ENCODE measurements at places on chromosomes 2 and 18.

DNA sequence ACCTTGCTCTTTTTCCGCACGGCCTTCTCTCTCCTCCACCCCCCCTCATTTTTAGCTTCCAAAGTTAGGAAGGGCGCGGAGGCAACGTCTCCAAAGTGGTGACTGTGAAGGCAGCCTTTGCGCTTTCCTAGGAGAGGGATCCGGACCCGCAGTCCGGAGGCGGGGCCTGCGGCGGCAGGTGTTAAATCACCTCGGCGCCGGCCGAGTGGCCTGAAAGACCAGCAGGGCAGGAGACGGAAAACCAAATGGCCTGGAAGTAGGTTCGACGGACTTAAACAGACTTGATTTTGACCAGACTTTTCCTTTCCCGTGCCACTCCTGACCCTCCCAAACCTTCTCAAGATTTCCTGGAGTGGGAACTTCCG is 615 bp downstream of the GORASP2 start:
- DNase-seq, result no peak

DNA sequence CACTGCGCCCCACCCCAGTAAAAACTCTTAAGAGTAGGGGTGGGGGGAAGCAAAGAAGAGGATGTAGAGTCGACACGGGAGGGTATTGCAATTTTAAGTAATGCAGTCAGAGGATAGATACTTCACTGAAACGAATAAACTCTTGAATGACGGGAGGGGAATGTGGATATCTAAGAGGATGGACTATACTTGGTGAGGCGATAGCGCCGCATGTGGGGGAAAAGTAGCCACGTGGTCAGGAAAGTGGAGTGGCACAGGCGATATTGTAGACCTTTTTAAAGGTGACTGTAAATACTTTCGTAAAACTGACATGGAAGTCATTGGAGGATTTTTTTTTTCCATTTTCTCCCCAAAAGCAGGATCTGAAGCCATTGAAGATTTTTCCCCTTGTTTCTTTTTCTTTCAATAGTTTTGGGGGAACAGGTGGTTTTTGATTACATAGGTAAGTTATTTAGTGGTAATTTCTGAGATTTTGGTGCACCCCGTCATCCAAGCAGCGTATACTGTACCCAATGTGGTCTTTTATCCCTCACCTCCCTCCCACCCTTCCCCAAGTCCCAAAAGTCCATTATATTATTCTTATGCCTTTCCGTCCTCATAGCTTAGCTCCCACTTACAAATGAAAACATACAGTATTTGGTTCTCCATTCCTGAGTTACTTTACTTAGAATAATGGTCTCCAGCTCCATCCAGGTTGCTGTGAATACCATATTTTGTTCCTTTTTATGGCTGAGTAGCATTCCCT is 13.8 kb downstream of the CLK1 start:
- no peak for DNase-seq

DNA sequence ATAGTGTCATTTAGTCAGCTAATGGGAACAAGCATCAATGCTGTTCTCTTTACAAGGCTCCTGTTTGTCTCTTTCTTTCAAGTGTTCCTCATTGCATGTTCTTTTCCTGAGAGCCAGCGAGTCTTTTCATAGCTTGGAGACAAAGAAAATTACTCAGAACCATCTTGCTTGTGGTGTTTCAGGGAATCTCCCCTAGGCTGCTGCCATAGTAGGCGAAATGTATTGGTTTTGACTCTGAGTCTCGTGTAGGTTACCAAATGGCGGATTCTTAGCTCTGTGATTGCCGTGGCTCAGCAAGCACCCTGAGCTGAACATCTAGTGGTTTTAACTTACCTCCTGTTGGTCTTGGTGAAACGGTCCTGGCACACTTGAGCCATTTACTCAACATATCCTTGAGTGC is 68.7 kb downstream of the RHBDD1 start:
- DNase-seq, result no peak

GRCh38 chr18:22613788-22614187 is 196.1 kb upstream of the CTAGE1 start:
- DNase-seq, result no peak

GRCh38 chr2:178530625-178531142 is 50.4 kb downstream of the PLEKHA3 start:
- no peak for DNase-seq

GRCh38 chr18:54032412-54032811 is 192.1 kb downstream of the MBD2 start:
- DNase-seq, result no peak

GRCh38 chr2:9377461-9378097 is 45.7 kb downstream of the ITGB1BP1 start:
- DNase-seq, result no peak

- DNase-seq, result no peak
Observed at GRCh38 chr2:170113168-170113894, 64.6 kb upstream of the MYO3B start.

DNA sequence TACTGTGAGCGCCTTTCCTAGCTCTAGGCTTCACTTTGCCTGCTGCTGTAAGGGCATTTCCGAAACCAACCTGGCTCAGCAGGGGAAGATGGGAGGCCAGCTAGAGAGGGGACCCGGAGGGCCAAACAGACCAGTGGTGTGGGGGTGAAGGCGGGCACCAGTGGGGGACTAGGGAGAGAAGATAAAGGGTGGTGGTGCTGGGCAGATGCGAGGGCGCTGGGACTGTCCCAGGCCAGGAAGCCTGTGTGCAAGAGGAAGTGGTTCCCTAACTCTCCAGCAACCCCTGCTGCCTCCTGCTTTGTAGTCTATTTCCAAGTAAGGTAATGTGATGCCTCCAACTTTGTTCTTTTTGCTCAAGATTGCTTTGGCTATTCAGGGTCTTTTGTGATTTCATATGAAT is 73.1 kb downstream of the DNAH7 start:
- no peak for DNase-seq

- DNase-seq, result no peak
Observed at GRCh38 chr2:16671760-16672159, 6.1 kb upstream of the CYRIA start.

DNA sequence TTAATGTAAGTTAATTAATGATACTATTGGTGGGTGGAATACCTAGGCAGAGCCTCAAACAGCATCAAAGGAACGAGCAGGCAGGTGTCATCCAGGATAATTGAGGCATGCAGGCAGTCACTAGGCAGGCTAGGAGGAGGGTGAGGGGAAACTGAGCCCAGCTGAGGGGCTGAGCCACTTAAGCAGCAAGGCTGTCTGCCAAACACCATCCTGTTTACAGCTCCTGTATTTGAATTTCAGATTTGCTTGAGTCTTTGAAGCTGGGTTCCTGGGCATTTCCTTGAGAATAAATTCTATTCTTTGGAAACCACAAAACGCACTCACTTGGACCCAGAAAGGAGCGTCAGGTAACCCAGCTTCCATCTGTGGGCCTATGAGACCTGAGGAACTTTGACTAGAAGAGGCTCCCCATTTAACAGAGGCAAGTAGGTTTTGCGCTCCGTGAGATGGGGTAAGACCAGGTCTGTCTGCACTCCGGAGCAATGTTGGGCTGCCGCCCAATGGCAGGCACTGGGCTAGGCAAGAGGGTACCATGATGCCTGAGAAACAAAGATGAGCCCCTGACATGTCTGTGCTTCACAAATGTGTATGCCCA is 2.0 kb downstream of the EDAR start:
- peak; percentile 77 for DNase-seq

DNA sequence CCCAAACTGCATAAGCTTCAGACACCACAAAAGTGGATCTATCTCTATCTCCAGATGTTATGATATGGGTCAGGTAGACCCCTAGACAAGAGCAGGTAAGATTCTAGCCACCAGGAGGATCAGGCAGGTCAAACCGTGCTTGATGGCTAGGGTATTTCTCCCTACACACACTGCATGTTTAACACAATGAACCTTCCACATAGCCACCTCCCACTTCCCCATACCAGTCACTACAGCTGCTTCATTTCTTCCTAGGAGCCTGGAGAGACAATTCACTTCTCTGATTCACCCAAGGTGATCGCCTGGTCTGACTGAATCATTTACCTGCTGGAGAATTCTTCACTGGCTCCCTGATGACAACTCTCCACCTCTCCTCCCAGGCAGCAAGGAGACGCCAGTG is 66.0 kb upstream of the MYCN start:
- no peak for DNase-seq

DNA sequence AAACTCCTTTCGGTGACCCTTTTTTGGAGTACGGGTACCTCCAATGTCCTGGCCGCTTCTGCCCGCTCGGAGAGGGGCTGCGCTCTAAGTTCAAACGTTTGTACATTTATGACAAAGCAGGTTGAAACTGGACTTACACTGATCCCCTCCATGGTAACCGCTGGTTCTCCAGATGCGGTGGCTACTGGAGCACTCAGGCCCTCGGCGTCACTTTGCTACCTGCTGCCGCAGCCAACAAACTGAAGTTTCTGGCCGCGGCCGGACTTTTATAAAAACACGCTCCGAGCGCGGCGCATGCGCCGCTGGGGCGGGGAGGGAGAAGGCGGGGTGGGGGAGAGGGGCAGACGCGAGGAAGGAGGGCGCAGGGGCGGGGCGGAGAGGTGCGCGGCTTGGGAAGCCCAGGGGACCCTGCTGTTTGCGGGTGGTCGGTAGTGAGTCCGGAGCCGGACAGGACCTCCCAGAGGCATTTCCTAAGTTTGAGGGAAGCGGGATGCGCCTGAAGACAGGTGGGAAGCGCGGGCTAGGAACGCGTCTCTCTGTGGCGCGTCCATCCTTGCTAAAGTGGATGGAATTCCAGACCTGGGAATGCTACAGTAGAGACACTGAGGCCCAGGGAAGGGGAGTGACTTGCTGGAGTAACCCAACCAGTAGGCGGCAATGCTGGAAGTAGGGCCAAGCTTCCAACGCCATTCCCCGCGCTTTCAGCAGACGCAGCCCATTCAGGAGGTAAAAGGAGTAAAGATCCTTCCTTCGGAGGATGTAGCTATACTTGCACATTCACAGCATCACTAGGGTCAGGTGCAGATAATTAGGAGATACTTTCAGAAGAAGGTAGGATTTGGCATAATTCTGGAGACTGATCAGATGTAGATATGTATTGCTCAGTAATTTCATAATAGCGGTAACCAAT is at the start of gene CXCR4:
Gene CXCR4 (minus strand): TSS at position 241 of the 910 bp plus-strand sequence. CDS start 89 bp downstream, at position 152.
- peak; percentile 93 for DNase-seq

GRCh38 chr18:76451396-76452331 is 43.4 kb downstream of the ZNF516 start:
- peak; percentile 4 for DNase-seq

DNA sequence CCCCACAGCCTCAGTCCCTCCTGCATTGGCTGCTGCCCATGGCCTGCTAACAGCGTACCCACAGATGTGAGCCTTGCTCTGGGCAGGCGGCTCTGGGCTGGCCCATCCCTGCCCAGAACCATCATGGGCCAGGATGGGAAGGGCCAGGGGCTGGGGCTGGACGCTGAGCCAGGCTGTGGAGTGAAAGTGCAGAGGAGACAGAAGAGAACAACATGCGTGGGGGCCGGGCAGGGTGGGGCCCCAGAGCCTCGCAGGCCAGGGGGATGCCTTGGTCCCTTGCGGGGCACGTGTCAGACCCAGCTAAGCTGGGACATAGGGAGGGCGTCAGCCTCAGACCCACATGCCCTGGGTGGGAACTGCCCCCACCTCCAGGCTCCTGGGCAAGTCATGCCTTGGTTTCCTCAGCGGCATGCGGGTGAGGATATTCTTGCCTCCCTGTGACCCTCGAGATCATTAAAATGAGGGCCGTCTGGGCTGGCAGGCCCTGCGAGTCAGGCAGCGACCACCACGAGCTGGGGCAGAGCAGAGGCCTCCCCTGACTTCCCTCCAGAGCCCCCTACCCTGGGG is 27.3 kb downstream of the GPC1 start:
- DNase-seq, result no peak

DNA sequence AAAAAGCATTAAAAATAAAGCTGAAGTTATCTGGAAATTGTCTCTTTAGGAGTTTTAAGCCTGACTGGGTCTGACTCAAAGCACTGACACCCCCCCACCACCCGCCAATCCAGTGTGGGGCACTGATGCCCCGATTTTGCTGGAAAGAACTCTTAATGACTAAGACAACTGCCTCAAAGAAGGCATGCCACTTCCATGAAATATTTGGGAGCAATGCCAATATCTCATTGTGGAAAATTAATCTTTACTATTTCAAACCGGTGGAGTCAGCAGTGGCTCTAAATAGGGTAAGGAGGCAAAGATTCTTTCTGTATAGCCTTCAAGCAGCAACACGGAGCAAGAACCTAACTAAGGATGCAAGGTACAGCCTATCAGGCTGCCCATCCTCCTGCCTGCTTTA is 4.5 kb downstream of the FKBP7 start:
- no peak for DNase-seq

DNA sequence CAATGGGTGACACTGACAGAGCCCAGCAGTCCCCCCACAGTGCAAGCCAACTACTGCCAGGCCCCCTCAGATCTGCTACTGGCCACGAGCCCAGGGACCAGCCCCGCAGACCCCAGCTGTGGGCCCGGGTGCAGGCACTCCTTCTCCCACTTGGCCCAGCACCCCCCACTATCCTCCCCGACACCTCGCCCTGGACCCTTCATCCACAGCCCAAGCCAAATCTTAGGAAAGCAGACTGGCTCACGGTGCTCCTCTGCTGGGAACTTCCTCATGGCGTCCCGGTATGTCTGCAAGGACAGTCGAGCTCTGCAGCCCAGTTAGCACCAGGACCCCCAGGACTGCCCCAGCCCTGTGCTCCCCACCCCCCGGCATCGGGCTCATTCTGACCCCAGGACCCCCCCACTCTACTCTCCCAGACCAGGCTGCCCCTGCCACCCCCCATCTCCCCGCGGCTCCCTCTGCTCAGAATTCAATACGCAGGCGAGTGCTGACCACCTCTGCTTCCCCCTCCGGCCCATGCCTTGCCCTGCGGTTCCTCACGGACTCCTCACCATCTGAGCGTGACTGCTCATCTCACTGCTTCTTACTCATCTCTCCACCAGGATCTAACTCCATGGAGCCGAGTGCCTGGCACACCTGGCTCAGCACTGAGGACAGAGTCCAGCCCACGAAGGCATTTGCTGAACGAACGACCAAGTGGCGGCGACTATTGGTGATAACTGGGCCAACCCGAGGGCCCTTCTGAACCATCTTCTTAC is 85.7 kb downstream of the PXDN start:
- no peak for DNase-seq

DNA sequence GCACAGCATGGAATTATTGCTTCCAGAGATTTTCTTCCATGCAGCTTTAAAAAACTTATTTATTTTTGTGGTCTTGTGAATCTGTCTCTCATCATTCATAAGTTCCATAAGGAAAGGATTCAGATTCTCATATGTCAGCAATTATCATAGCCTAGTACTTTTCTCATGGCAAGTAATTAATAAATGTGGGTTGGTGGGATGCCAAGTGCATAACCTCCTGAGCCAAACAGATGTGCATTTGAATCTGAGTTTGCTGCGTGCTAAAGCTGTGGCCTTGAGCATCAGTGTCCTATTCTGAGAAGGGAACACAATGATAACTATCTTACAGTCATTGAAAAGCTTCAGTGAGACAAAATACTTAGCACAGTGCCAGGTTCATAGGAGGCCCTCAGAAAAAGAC is 331.9 kb downstream of the PDE11A start:
- DNase-seq, result no peak

DNA sequence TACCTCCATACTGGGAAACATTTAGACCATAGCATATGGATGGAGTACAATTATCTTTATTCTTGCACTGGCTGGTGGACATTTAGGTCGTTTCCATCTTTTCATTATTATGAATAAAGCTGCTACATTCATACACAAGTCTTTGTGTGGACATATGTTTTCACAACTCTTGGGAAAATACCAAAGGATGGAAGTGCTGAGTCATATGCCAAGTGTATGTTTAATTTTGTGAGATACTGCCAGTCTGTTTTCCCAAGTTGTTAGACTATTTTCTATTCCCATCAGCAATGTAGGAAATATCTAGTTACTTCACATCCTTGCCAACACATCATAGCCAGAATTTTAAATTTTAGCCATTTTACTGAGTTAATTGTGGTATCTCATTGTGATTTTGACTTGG is 91.5 kb downstream of the GALNT13 start:
- DNase-seq, result no peak
